ENCODE measurements at places on chromosomes 7 and 10.

DNA sequence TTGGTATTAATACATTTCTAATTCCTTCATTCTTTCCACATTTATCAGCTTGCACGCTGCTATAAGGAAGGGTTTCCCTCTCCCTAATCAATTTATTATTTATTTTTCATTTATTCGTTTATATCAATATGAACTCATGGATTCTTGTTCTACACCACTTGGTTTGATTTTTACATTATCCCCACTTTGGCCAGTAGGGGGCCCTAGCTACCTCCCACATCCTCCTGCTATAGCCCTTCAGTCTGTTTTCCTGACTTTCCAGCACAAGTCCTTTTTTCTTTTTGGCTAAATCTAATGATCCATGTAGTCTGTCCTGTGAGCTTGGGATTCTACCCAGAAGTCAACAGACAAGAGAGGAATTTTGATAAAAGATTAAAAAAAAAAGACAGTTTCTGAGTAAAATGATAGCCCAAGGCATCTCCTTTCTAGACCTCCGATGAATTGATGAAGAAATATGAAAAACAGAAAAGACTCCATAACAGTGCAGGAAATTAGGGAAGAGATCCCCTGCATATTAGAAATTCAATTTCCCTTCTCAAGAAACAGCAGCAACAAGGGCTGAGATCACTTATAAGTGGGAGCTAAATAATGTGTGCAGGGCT is 47.7 kb downstream of the LYZL2 start:
- DNase-seq, result no peak

GRCh38 chr7:49102411-49102810 is 178.1 kb downstream of the CDC14C start:
- no peak for DNase-seq

DNA sequence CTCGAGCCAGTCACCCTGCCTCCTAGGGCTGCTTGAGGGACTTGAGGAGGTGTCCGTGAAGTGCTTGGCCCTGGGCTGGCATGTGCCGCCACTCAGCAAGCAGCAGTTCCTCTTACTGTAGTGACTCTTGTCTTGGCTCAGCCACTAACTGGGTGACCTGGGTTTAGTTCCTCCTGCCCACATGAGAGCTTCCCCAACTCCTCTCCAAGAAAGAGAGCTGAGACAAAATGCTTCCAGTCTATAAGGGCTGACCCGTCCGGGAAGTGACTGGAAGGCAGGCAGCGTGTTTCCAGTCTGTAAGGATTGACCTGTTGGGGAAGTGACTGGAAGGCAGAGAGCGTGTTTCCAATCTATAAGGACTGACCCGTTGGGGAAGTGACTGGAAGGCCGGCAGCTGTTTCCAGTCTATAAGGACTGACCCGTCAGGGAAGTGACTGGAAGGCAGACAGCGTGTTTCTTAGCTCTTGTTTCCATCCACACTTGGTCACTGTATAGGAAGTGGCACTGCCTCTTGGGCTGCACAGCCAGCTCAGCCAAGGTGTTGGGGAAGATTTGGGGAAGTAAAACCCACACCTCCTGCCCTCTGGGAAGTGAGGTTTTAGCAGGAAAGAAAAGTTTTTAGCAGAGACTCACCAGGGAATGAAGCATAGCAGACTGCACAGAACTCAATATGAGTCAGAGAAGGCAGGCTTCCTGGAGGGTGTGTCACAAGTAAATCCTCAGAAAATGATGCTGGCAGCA is 53.3 kb upstream of the PPIF start:
- DNase-seq, result no peak

DNA sequence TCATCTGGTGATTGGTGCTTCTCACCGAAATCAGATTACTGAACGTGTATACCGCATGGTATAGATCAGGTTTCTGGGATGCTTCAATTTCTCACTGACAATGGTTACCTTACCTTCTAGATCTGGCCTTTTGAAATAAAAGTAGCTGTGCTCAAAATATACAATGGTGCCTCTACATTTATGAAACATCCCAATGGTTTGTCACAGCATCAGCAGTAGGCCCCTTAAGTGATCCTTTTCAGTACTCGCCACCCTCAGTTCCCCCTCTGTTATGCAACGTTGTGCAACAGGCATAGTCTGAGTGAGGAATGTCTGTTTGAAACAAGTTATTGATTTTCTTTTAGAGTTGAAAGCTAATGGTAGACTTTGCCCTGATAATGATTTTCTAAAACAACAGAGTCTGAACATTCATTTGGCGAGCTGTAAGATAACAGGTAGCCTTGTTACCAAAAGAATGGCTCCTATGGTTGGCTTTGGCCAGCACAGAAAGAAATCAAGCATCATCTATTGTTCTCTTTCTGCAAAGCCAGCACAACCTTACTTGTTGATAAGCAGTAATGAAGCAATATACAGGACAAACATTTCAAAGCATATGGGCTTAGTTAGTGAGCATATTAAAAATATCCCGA is 693.9 kb downstream of the PARD3 start:
- no peak for DNase-seq

DNA sequence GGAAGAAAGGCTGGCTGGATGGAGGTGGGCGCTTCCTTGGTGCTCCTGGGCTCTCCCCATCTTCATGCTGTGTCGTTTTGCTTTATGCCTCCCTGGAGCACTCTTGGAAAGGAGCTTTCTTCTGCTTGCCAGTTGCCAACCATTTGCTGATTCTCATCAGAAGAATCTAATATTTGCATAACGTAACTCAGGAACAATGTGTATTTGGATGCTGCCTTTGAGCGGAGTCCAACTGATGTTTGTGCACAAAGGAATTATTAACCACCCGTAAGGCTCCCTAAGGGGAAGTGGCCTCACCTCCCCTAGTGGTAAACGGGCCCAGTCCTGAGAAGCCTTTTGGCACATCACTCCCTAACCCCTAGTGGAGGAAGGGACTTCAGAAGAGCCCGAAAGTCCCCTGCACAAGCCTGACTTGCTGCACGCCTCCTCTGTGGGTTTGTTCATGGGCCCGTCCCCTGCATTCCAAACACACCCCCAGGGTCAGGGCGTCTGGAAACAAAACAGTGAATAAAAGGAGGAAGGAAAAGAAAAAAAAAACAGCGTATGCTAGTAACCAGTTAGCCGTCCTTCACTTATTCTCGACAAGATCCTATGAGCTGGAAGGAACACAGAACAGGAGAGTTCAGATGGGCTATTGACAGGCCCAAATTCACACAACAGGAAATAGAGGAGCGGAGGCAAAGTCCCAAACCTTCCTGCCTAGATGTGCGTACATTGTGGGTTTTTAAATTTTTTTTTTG is 602.2 kb downstream of the LRMDA start:
- no peak for DNase-seq

GRCh38 chr7:114504586-114504985 is 90.0 kb downstream of the FOXP2 start:
- DNase-seq, result no peak
